ENCODE measurements at places on chromosomes 2 and 18.
A peak's percentile ranks its signal among the peaks of the same experiment; 100 is the strongest.

DNA sequence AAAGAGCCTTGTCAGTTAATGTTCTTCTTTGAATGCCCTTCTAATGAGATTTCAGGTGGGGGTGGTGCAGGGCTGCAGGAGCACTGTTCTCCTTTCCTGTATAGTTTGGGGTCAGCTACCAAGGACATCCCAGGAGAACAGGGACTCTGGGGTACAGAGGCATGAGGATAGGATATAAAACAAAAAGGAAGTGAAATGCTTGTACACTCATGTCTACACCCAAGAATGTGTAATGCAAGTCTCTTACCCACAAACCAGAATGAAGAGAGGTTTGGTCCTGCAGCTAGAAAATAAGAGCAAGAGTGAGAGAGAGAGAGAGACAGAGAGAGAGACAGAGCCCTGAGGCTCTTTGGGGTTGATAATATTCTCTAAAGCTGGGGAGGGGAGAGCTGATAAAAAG, 151.8 kb upstream of the KCTD1 start:
- DNase-seq: no peak

DNA sequence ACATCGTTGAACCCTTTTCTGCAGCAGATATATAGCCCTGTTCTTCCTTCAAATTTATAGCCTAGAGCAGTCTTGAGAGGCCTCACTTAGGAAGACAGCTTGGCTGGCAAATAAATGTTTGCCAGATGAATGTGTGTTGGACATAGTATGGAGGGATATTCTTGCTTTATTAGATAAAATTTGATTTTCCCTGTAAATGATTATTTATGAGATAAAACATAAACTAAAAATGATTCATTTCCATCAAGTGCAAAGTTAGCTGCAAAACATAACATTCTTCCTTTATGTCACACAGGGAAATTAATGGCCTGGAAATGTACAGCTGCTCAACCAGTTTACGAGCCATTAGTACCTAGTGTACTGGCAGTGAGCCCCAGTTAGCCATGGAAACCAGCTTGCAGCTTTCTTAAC, 82.5 kb downstream of the LIMS1 start:
- no peak for DNase-seq

DNA sequence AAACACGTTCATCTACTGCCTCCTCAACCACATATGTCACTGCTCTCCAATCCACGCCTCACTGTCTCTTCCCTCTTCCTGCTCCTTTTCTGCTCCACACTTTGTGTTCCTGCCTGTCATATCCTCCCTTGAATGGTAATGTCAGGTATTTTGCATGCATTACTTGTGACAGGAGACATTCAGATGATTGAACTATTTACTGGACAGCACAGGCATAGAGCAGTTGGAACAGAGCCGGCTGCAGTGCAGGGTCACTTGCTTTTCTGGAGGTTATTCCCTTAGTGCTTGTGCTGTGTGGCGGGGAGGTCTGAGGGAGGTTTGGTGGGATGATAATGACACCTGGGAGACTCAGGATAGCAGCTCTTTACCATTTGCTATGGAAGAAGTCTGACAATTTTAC, 93.8 kb downstream of the LTBP1 start:
- no peak for DNase-seq

DNA sequence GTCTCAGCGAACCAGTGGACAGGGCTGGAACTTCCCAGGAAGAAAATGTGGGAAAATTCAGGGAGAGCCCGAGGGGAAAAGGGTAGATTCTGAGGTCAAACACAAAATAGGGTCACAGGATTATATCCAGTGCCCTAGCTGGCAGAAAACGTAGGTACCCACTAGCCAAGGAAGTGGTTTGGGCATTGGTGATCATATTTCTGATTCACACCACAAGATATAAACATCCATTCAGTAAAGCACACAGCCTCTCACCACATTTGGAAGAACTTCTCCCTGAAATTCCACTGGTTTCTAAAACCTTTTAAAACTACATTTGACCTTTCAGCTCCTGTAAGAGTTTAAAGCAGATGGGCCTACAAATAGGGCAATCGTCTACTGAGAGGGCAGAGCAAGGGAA, 186.9 kb downstream of the TTC32 start:
- no peak for DNase-seq

GRCh38 chr2:202278944-202279343, 13.4 kb downstream of the NOP58 start:
- DNase-seq: peak; percentile 42

GRCh38 chr18:48882379-48882778, 68.4 kb downstream of the SMAD7 start:
- DNase-seq: no peak

DNA sequence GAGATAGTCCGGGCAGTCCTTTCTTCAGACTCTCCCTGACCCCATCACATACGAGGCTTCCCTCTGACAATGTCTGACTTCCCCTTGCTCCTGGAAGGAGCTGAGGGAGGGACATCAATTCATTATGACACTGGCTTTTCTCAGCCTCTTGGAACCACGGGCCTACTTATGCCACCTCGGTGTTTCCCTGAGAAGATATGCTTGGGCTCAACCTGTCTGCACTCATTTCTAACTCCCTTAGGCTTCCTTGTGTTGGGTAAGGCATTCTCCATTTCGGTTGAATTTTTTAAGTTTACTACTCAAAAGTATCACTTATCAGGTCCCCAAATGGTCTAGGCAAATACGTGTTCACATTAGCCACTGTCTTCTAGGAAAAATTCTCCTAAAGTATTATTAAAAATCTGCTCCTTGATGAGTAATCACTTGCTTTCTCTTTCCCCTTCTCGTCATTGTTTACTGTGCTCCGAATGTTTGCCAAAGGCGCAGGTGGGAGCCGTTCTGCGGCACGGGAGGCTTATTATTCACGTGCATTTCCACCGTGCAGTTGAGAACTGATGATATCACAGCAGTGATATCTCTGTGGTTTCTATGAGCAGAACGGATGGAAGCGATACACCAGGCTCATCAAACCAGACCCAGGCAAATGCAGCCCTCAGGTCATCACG, 33.1 kb downstream of the ARL4C start:
- no peak for DNase-seq

GRCh38 chr18:42113529-42114191, 158.6 kb downstream of the PIK3C3 start:
- no peak for DNase-seq

- no peak for DNase-seq
These were observed 680.1 kb upstream of the ZEB2 start for GRCh38 chr2:145199827-145200706.

All from H7 (cell line).